Ovary (tissue), 10 donors: ENCODE measurements at places on chromosomes 6 and 20. TPM values are rescaled to one million over a fixed set of nuclear protein-coding genes. Genes with fewer than 3 reads are reported as not detected.

DNA sequence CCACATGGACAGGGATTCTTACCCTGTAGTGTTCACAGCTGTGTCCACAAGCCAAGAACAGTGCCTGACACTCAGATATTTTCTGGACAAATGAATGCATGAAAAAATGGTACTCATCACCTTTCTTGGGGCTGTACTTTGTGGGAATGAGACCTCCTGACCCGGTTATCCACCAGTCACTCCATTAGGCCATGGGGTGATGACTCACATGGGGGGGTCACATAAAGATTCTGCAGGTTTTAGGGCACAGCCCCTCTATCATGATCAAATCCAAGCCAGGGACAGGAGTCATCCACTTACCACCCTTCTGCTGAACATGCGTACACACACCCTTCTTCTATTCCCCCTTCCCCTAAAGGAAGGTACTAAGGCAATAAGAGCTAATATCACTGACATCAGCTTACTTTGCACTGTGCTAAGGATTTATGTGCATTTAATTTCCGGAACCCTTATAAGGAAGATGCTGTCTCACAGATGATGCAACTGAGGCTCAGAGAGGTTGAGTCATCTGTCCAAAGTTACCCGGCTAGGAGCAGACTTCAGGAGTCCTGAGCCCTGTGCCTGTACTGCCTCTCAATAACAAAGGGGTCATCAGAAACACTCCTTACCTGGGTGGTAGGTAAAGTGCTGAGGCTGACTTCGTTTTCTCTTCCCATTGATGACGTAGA lies 107.8 kb downstream of the NFATC2 start:
- DNase-seq: no peak

- no peak for DNase-seq
Measured at GRCh38 chr6:18090349-18090786, 32.1 kb downstream of the NHLRC1 start.

GRCh38 chr6:27592481-27593199 lies 119.7 kb upstream of the ZNF184 start:
- no peak for DNase-seq

- peak; percentile 99 for DNase-seq
Measured at GRCh38 chr20:50292591-50293283, 102.1 kb downstream of the CEBPB start.

HLA-DQA1 gene
- 1.4 TPM for total RNA-seq

ZNF292 gene
- total RNA-seq: 76.9 TPM

ZNF318 gene
- 11.4 TPM for total RNA-seq

MYLK4 gene
- 0.25 TPM for total RNA-seq

DNA sequence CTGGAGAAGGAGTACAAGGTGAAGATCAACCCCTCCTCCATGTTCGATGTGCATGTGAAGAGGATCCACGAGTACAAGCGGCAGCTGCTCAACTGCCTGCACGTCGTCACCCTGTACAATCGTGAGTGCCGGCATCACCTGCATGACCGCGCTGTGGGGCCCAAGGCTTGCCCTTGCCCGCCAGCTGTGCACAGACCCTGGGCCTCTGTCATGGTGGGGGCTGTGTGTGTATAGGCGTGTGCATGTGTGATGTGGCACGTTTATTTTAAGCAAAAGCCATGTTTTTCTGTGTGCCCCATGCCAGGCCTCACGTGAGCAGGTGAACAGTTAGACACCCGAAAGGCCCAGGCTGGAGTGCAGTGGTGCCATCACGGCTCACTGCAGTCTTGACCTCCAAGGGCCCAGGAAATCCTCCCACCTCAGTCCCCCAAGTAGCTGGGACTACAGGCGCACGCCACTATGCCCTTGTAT lies 36.3 kb downstream of the PYGB start:
- DNase-seq: peak; percentile 21

DNA sequence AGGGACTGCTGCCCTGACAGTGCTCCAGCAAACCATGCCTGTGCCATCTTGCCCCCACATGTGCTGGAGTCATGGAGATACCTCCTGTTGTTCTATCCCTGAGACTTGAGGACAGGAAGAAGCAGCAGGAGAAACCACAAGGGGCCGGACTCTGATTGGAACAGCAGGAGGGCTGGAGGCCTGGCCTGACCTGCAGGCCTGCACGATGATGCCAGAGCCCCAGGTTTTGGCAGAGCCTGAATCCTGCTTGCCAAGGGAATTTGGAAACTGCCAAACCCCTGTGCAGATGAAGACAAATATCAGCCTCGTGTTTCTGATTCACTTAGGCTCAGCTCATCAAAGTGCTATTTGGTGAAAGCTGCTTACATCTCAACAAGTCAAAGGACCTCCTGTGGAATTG lies 177.6 kb downstream of the MAFB start:
- no peak for DNase-seq

DNA sequence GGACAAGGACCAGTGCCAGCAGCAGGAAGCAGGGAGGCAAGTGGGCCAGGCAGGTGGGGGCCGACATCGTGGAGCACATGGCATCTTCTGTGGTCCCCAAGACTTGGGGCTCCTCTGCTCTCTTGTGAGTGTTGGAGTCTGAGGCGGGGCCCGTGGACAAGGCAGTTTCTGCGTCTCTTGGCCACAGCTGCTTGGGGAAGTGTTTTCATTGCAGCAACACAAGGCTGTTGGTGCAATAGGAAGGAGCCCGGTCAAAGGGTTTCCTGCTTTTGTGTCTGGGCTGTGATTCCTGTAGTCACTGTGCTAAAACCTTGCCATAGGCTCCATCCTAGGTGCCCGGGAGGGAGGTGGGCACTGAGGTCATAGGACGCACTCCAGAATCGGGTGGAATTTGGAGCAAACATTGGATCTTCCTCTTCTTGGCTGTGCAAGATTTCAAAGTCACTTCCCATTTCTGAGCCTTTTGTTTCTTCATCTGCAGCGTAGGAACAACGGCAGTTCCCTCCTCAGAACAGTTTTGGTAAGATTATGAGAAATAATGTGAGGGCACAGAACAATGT lies at the start of gene SIRPB2:
Gene SIRPB2 (minus strand): TSS at position 140 of the 560 bp plus-strand sequence. CDS start 61 bp downstream, at position 79.
- no peak for DNase-seq

NQO2 gene
- total RNA-seq: 41.1 TPM

DNA sequence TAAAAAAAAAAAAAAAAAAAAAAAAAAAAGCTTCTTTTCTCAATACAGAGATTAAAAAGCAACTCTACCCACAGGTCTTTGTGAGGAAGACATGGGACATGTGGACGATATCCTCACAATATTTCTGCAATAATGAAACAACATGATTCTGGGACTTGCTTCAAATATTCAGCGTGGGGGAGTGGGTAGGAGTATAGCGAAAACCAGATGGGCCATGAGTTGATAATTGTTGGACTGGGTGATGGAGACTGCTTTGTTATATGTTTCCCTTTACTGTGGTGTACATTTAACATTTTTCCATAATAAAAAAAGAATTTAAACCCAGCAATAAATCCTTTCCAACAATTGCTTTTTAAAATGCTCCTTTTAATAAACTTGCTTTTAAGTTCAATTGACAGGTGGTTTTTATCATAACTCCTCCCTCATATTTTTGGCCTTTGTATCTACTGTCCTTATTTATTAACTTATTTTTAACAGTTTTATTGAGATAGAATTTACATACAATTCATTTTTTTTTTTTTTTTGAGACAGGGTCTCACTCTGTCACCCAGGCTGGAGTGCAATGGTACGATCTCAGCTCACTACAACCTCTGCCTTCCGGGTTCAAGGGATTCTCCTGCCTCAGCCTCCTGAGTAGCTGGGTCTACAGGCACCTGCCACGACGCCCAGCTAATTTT lies 40.4 kb upstream of the ARFGEF2 start:
- DNase-seq: no peak

DNA sequence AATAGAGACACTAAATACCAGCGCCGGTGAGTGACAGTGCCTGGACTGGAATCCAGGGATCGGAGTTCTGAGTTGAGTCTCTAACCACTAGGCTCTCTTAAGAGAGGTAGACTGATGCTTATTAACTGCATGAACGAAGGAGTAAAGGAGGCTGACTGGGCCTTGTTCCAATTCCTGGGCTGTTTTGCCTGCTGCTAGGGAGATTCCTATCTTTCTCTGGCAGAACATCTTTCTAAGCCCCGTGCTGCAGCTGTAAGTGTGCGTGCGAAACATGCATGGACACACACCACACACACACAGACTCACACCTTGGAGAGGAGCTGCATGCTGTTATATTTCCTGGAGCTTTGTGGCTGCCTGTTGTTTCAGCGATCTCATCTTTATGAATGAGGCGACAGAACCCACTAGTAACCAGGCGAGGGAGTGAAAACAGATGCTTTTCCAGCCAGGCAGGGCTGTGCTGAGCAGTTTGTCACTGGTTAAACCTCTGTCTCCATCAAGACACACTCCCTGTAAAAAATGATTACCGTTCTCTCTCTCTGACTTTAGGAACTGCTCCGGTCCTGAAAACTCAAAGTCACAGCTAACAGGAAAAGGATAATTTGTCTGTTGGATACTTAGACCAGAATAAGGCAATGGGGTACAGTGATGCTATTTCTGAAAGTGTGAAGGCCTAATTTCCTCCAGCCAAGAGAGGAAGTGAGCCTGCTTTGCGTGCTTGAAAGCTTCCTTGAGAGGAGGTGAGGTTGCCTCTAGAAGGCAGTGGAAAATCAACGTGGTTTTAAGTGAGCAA lies 157.4 kb upstream of the ZNF217 start:
- no peak for DNase-seq

- DNase-seq: no peak
Measured at GRCh38 chr20:49387581-49387939, 94.9 kb downstream of the KCNB1 start.

- DNase-seq: no peak
Measured at GRCh38 chr6:100283285-100283684, 181.4 kb downstream of the SIM1 start.

DNA sequence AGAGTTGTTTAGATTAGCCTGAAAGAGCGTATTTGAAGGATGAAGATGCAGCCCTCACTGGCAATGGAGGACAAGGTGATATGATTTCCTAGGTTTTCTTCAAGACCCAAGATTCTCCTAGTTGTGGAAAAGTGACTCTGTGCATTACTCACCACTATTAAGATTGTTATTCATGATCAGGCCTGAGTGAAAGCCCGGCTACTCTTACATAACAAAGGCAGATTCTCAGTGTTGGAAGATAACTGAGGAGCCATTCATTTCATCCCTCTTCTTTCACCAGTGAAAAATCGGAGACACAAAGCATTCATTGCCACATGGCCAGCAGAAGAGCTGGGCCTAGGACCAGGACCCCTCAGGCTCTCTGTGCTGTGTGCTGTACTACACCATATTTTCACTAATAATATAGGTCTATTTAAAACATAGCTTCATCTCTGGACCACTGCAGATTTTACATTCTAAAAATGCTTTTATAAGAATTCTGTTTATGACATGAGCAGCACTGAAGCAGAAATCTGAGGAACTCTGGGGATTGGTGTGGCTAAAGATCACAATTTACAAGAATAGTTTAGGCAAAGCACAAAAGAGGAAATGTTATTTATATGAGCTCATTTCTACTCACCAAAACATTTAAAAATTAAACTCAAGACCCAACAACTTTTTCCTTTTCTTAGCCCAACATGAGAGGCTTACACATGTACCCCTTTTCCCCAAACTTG lies 181.9 kb upstream of the CCN2 start:
- no peak for DNase-seq

DNA sequence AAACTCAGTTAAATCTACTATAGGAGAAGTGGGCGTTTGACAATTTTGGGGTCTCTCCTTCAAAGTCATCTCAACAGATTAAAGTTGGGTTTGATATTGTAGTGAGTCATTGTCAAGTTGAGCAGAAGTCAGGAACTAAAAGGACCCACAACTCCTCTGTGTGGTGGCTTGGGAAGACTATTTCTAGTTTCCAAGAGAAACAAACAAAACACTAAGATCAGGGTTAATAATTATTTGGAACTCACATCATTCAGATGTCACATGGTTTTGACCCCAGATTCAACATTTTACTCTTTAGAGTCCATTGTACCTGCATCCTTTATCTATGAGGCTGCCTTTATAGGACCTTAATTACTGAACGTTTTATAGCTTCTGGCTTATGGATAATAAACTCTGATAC lies 45.3 kb upstream of the TINAG start:
- no peak for DNase-seq

DNA sequence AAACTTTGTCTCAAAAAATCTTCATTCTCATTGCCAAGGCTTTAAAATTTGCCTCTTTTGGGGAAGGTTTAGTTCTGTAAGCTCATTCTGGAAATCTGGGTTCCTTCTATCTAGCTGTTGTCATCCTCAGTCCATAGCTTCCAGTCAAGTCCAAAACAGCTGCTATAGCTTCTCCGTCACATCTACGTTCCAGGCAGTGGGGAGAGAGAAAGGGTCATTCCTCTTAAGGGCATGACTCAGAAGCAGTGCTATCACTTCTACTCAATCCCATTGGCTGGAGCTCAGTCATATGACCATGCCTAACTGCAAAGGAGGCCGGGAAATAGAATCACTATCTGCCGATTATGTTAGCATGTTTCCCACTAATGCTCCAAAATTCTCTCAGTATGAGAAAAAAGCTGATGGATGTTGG lies 141.4 kb upstream of the PTPN1 start:
- no peak for DNase-seq

DNA sequence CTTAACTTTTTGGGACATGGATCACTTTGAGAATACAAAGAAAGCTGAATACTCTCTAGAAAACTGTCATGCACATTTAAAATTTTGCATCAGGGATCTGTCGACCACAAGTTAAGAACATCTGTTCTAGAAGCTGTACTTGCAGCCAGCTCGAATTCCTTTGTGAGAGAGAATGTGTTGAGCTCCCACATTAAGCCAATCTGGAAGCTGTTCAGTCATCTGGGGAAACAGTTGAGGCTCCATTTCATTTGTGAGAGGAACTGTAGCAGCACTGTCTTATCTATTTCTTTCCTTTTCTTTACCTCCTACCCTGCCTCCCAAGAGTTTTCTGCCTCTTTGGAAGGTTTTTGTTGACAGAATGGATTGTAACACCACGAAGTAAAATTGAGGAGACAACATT lies 50.8 kb downstream of the KAT14 start:
- no peak for DNase-seq

GABBR1 gene
- 78.4 TPM for total RNA-seq

HBS1L gene
- total RNA-seq: 55.9 TPM

TCF15 gene
- 0.75 TPM for total RNA-seq

RAMACL gene
- 4.5 TPM for total RNA-seq

CCN5 gene
- total RNA-seq: 48.2 TPM

GRCh38 chr6:152147269-152147668 lies 339.8 kb downstream of the ESR1 start:
- DNase-seq: no peak

GRCh38 chr6:128482642-128483041 lies 37.8 kb downstream of the PTPRK start:
- DNase-seq: no peak

DNA sequence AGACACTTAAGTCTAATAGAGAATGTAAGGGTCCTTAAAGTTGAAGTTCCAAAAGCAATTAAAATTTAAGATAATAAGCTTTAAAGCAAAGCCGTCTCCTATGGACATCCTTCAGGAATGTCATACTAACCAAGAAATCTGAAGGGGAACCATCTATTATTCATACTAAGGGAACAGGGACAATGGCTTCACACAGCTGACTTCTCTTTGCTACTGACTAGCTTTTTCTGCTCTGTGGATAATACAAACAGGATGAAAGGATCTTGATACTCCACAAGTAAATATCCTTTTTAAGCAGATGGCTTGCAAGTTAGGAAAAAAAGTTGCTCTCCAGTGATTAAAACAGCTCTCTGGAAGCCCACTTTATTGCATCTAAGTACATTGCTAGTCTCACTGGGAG lies 178.6 kb downstream of the BACH2 start:
- no peak for DNase-seq

PPP1R3G gene
- 2.9 TPM for total RNA-seq

- no peak for DNase-seq
Measured at GRCh38 chr6:41457303-41457670, 88.9 kb upstream of the FOXP4 start.

ADGRF1 gene
- 1.2 TPM for total RNA-seq

GRCh38 chr20:53736757-53737395 lies 143.2 kb upstream of the ZNF217 start:
- DNase-seq: no peak

- DNase-seq: no peak
Measured at GRCh38 chr6:170295510-170296422, 4.9 kb upstream of the DLL1 start.
